ENCODE measurements at places on chromosomes 6 and 20.

DNA sequence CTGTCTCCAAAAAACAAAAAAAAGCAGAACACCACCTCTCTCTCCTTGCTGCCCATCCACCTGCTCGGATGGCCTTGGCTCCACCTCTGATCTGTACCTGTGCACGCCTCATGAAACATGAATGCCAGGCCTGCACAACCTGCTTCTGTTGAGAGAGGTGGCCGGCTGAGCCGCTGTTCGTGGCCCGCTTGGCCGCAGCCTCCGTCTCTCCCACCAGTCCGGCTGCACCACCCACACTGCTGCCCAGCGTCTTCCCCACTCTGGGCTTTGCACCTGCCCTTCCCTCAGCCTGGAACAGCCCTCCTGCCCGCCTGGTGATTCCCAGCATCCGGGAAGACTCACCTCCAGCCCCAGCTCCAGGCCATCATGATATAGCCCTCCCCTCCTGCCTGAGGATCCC is 12.2 kb upstream of the ZBTB46 start:
- DNase-seq: no peak

- no peak for DNase-seq
Observed at GRCh38 chr6:63403725-63404124, 83.9 kb upstream of the LGSN start.

GRCh38 chr6:105994591-105995390 is 91.3 kb upstream of the PRDM1 start:
- peak; percentile 47 for DNase-seq

DNA sequence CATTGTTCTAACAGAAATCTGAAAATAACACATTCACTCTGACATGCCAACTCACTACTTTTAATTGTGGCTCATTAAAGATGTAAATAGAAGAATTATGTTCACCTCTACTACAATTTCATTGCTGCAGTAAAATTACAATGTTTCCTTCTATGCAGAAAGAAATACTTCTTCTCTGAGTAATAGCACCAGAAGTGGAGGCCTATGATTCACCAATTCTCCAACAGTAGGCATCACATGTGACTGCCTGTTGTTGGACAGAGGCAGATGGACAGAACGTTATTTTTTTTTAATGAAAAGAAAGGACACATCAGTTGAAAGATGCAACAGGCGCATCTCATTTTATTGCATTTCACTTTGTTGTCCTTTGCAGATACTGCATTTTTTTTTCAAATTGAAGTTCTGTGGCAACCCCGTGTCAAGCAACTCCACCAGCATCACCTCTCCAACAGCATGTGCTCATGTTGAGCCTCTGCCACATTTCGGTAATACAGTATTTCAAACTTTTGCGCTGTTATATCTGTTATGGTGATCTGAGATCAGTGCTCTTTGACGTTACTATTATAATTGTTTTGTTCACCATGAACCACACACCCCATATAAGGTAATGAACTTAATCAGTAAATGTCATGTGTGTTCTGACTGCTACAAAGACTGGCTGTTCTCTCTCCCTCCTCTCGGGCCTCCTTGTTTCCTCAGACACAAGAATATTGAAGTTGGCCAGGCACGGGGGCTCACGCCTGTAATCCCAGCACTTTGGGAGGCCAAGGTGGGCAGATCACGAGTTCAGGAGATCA is 121.4 kb downstream of the ATXN1 start:
- no peak for DNase-seq

GRCh38 chr6:45552536-45552935 is 174.8 kb upstream of the SUPT3H start:
- no peak for DNase-seq

DNA sequence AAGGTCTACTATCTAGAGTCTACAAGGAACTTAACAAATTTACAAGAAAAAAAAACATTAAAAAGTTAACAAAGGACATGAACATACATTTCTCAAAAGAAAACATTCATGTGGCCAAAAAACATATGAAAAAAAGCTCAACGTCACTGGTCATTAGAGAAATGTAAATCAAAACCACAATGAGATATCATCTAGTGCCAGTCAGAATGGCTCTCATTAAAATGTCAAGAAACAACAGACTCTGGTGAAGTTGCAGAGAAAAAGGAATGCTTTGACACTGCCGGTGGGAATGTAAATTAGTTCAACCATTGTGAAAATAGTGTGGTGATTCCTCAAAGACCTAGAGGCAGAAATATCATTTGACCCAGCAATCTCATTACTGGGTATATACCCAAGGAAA is 48.3 kb downstream of the OGFRL1 start:
- DNase-seq: no peak

DNA sequence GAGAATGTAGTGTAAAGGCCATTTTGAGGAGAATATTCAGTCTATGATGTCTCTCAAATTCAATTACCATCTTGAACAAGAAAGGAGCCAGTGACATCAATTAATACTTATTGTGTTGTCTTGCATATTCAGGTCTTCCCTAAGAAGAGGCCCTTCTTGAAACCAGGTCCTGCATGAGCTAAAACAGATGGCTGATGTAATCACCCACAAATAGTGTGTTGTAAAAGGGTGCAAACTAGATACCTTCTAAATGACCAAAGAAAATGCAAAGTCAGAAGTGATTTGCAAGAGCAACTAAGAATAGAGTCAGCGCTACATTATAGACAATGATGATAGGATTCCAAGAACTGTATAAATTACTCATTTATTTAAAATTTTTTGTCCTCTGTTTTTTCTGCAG is 97.0 kb downstream of the BTBD3 start:
- no peak for DNase-seq

GRCh38 chr20:2822073-2822472 is 5.9 kb downstream of the TMEM239 start:
- no peak for DNase-seq

GRCh38 chr6:151288712-151289398 is 49.1 kb downstream of the AKAP12 start:
- DNase-seq: no peak

GRCh38 chr20:2172305-2173175 is 70.9 kb downstream of the STK35 start:
- DNase-seq: peak; percentile 60

DNA sequence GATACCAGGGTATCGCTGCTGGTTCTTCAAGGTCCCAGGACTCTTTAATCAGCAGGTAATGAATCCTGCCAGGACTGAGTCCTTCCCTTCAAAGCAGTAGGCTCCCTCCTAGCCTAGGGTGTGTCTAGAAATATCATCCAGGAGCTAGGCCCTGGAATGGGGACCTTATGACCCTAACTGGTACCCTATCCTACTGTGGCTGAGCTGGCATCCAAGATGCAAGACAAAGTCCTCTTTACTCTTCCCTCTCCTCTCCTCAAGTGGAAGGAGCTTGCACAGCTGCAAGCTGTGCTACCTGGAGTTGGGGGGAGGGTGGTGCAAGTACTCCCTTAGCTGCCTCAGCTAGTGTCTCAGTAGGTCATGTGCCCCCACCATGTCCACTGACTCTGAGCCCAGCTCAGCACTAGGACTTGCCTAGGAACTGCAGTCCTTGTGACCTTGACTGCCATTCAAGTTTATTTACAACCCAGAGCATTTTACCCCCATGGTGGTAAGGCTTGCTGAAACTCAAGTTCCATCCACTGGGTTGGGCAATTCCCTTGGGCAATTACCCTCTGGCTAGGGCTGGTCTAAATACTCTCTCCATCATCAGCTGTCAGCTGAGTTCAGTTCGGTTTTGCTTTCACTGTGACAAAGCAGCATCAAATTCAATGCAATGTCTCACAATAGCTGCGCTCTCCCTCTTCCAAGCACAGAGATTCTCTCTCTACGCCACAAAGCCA is 48.4 kb upstream of the TOP1 start:
- no peak for DNase-seq

DNA sequence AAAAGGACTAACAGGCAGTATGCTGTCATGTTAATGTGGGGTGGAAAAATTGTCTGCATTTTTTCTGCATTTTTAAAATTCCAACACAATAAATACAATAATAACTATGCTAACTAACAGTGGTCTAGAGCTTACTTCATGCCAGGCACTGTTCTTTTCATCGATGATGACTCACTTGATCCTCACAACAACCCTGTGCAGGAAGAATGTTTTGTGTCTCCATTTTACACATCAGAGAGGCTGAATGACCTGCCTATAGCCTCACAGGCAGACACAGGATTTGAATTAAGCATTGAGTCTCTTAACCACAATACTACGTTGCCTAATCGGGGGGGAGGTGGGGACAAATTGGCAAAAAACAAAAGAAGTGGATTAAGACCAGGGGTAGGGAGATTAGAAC is 26.9 kb upstream of the FANCE start:
- DNase-seq: no peak

GRCh38 chr6:118771253-118771652 is 119.9 kb upstream of the CEP85L start:
- no peak for DNase-seq

- no peak for DNase-seq
Observed at GRCh38 chr6:15359335-15359862, 113.5 kb downstream of the JARID2 start.

DNA sequence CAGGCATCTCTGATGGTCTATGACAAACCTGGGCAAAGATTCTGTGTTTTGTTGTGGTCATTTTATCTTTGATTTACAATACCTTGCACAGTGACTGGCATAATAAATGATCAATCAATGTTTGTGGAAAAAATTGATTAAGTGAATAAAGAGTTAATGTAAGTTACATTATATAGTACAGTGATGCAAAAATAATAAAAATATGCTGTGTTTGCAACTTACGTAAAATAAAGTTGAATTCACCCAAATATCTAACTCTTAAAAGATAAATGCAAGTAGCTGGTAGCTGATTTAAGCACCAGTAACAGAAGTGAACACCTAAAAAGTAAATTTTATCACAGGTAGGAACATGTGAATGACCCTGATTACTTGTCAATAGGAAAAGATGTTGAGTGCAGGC is 176.0 kb upstream of the THEMIS start:
- DNase-seq: no peak

GRCh38 chr6:166526937-166527336 is 59.5 kb downstream of the RAMACL start:
- DNase-seq: no peak

DNA sequence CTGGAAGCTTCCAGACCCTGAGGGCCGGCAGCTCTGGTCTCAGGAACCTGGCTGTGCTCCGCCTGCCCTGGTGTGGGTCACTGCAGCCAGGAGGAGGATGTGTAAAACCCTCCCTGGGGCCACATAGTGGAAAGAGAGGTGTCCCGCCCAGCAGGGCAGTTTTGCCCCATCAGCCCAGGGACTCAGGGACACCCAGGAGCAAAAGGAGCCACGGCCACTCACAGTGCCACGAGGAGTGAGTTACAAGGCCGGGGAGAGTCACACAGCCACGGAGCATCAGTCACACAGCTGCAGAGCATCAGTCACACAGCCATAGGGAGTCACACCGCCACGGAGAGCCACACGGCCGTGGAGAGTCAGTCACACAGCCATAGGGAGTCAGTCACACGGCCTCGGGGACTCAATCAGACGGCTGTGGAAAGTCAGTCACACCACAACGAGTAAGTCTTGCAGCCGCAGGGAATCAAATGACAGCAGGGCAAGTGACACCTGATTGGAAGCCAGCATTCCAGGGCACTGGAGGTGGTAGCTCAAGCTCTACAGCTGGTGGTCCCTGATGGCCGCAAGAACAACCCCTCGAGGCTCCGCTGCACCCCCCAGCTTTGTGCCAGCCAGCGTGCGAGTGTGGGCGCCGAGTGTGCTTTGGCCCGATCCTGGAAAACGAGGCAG is 60.9 kb downstream of the DLL1 start:
- no peak for DNase-seq

GRCh38 chr6:16344756-16345155 is 106.4 kb downstream of the GMPR start:
- no peak for DNase-seq

DNA sequence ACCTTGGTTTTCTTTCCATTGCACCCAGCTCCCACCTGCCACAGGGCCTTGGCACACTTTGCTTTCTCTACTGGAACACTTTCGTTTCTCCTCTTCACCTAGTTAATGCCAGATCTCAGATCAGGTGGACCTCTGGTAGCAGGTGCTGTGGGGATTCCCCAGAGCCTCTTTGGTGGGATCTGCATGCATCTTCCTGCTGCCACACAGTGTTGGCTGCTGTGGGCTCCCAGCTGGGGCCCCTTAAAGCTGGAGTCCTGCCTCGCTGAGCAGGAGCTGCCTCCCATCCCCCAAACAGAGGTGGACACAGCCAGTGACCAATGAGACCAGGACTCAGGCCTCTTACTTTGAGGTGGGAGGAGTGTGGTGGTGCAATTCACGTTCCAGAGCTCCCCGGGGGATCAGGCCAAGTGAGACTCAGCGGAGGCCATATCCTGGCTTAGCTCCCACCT is 28.4 kb downstream of the CEBPB start:
- no peak for DNase-seq

- no peak for DNase-seq
Observed at GRCh38 chr6:23245572-23245971, 676.2 kb downstream of the HDGFL1 start.

- no peak for DNase-seq
Observed at GRCh38 chr20:31517373-31517772, 3.1 kb downstream of the HM13 start.

- no peak for DNase-seq
Observed at GRCh38 chr20:12355185-12355584, 437.5 kb downstream of the BTBD3 start.

DNA sequence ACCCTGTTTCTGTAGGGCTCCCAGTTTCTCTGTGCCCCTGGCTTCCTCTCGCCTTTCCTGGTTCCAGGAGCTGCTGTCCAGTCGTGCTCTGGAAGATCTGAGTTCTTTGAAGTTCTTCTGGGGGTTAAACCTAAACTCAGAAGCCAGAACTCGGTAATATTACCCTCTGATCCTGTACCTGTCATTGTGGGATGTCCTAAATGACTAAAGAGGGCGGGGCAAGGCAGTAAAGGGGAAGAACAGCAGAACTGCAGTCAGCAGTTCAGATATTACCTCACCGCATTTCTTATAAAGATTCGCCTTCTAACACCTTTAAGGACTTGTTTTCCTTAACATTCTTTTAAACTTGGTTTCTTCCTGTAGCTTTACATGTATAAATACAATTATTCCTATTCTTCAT is 63.9 kb downstream of the FAM120B start:
- DNase-seq: no peak
